NCI-H1048 (cell line): ENCODE measurements at places on chromosomes 3 and 15.

GRCh38 chr3:73349657-73350056, 275.1 kb downstream of the PDZRN3 start:
- DNase-seq, result no peak

GRCh38 chr3:127536830-127537812, 53.4 kb downstream of the TPRA1 start:
- DNase-seq, result no peak

GRCh38 chr3:11053926-11054503, 61.5 kb downstream of the SLC6A1 start:
- no peak for DNase-seq

- DNase-seq, result no peak
Measured at GRCh38 chr3:129031476-129032215, 28.9 kb upstream of the GP9 start.

- no peak for DNase-seq
Measured at GRCh38 chr3:132788301-132788671, 66.1 kb upstream of the NPHP3 start.

DNA sequence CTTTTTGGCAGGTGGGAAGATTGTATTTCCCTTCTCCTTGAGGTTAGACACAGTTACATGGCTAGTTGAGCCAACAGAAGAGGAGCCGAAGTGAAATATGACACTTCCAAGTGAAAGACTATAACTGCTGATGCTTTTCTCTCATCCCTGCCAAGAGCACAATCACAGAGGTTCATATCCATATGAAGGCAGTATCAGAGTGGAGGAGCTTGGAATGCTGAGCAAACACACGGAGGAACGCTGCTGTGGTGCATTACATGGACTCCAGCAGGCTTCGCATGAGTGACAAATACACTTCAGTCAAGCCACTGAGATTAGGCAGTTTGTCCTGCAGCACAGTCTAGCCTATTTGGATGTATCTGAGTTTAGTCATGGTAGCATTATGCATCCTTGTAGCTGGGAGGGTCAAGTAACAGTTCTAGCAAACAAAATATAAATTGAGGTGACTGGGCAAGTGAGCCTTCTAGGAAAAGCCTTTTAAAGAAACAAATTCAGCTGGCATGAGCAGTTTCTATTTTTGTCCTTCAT, 5.4 kb downstream of the IQCF6 start:
- no peak for DNase-seq

GRCh38 chr15:49696433-49696832, 75.6 kb downstream of the DTWD1 start:
- DNase-seq, result no peak

GRCh38 chr3:38524141-38524739, 28.1 kb downstream of the EXOG start:
- no peak for DNase-seq

- no peak for DNase-seq
Measured at GRCh38 chr3:189664311-189664710, 33.1 kb downstream of the TP63 start.

GRCh38 chr15:42059661-42060476, 34.5 kb downstream of the PLA2G4D start:
- DNase-seq, result no peak

DNA sequence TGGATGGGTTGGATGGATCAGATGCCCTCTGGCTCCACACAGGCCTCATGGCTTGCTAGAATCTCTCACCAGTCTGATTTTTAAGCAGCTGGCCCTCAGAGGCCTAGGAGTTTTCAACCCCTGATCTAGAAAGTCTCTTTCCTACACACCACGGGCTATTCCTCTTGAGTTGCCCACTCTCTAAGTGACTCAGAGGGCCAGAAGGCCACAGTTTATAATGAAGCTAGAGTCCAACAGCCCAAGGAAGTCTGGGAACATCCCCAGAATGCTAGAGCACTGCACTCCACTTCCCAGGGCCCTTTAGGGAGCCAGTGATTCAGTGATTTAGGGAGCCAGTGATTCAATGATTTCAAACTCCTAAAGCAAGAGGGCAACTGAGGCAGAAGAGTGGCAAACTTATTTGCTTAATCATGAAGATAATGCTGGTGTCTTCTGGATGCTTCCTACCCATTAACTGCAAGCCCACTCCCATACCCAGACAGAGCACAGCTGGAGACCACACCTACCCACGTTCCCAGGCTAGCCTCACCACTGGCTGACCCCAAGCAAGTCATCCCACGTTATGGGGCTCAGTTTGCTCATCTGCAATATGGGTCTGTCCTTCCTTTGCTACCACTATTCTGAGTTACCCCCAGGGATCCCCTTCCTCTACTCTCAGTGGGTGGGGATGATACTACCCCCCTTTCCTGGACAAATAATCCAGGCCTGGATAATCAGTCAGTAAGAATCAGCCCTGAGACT, 36.7 kb downstream of the ABTB1 start:
- no peak for DNase-seq

DNA sequence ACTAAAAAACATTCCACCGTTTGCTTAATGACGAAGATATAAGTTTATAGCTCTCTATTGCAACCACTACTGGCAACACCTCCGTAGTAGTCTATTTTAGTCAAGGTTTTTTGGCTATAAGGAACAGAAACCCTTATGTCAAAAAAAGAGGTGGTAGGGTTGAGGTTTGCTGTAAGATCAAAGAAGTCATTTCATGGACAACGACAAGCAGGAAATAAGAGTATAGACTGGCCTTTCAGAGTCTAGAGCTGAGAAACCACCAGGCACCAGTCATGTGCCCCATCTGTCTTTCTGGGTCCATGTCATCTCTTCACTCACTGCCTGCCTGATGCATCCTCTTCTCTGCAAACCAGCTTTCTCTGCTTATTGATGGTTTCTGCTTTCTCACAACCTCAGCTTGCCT, 42.7 kb downstream of the THBS1 start:
- no peak for DNase-seq

DNA sequence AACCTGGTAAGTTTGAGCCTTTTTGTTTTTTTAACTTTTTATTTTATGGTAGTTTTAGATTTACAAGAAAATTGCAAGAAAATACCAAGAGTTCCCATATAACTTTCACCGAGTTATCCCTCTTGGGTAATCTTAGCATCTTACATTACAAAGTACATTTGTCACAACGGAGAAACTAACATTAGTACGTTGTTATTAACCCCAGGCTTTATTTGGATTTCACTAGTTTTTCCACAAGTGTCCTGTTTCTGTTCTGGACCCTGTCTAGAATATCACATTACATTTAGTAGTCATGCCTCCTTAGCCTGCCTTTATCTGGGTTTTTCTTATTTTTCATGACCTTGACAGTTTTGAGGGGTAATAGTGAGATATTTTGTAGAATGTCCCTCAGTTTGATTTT, 53.5 kb upstream of the KPNA4 start:
- DNase-seq, result no peak

GRCh38 chr3:43771610-43772009, 80.9 kb downstream of the ABHD5 start:
- DNase-seq, result no peak

DNA sequence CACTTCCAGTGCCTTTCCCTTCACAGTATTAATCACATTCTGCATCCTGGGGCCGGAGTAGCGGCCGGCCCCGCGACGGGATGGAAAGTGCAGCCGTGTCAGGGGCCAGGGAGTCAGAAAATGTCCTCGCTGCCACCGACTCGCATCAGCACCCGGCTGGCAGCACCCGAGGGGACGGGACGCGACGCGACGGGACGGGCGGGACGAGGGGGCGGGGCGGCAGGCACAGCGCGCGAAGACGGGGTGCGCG, 353 bp downstream of the ATG3 start:
- peak; percentile 46 for DNase-seq

- DNase-seq, result no peak
Measured at GRCh38 chr3:54987719-54988118, 59.9 kb upstream of the LRTM1 start.

- DNase-seq, result no peak
Measured at GRCh38 chr3:107106316-107106715, 270.9 kb upstream of the CCDC54 start.

DNA sequence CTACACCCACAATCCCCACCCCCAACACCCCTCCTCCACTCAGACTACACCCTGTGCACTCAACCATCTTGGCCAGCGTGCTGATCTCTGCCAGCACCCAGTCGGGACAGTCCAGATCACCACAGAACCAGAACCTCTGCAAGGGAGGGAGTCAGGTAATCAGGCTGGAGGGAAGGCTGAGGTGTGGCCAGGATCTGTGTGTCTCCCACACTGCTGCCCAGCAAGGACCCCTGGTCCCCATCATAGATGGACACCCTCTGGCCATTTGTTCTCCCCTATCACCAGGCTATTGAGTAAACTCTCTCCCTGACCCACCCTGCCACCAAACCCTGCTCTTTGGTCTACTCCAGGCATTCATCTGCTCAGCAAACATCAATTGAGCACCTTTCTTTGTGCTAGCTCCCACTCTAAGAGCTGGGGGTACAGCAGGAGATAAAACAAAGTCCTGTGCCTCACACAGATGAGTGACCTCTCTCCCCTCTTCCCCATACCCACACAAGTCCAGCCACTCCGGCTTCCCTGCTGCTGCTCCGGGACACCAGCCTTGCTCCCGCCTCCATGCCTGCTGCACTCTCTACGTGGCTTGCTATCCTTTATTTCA, 134.8 kb downstream of the TBC1D2B start:
- no peak for DNase-seq

- DNase-seq, result no peak
Measured at GRCh38 chr3:17207979-17208378, 323.2 kb downstream of the PLCL2 start.

DNA sequence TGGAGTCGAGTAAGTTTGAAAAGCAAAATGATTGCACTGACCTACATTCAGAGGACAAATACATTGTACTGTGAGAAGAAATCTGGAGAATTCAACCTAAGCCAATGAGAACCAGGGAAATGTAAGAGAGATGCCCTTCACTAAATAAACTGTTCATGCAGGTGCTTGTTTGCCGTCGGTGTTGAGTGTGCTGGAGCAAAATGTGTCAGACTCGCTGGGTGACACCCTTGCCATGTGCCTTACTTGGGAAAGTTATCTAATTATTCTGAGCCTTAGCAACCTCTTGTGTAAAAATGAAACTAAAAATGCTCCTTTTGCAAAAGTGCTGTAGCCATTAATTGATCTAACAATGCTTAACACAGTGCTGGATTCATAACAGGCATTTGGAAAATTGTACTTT, 140.4 kb downstream of the GABRB3 start:
- no peak for DNase-seq

- DNase-seq, result no peak
Measured at GRCh38 chr3:152480282-152480953, 211.7 kb downstream of the MBNL1 start.

DNA sequence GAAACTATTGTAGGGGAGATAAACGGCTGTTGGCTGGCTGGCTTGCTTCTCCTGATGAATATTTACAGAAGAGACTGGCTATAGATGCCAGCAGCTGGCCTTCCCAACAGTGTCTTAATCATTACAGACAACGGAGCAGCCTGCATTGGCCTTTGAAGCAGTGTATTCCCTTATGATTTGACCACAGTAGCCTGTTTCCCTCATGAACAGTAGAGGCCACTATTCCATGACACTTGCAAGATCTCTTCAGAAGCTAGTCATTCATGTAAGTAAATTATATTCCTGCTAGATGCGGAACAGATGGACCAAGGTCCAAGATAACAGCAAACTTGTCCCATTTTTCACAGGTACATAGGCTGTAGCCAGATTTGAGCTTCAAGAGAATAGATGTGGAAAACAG, 47.3 kb downstream of the TMCO5A start:
- DNase-seq, result no peak

DNA sequence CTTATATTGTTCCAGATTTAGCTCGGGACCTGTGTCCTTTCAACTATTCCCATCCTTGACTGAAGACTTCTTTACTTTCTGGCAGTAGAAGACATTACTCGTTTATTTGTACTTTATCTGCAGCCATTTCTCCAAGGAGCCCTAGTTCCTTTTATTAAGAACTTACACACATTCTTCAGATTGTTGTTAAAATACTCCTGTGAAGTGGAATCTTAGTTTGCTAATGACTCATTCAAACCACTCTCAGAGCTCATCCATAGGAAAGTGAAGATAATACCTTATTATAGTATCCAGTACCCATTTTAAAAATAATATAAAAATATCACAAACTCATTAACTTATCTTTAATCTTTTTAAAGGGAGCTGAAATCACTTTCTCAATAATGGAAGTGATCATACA, 63.5 kb downstream of the C3orf70 start:
- DNase-seq, result no peak

- no peak for DNase-seq
Measured at GRCh38 chr3:127406309-127407025, 118.6 kb upstream of the PRR20G start.

DNA sequence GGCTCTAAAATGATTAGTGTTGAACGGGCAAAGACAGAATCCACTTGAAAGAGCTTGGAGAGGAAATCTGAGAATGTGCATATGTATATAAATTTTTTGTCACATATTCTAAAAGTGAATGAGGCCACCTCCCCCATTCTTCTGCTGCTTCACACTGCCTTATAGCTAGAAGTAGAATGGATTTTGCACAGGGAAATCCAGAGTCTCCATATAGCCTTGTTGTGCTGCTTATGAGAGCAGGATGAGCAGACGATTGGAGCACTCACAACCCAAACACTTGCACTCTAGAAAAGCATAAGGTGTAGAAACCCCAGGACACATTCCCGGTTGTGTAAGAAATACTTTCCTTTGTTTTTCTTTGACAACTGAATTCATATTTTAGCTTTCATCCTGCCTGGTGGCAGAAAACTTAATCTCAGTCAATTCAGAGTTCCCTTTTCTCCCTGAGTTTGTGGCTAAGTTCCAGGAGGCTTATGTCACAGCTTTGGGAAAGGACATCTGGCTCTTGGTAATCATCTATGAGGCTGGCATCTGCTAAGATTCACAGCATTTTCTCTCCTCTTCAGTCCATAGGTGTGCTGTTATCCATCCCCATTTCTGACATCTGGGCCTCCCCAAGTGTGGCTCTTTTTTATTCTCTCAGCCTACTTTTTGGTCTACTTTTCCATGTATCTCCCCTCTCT, 188.4 kb upstream of the PFN2 start:
- no peak for DNase-seq

DNA sequence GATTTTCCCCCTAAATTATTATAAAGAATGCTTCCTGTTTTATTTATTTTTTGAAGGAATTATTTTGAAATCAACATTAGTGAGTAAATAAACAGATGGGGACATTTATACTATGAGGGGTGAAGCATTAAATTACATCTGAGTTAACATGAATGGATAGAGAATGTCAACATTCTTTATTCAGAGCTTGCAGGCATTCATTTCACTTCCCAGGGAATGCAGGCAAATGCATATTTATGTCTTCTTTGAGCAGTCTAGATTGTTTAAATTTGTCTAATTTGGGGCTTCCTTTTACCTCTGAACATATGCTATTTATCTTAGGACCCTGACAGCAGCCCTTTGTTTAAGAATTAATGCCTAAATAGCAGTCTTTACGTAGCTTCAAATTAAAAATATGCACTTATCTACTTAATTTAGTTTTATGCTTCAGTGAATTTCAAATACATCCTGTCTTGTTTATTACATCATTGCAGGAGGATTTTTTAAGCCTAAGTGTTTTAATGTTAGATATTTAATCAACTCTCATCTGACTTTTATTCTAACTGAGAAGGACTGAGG, 630.5 kb upstream of the LMCD1 start:
- no peak for DNase-seq
